ENCODE measurements at places on chromosomes 11 and 22.

DNA sequence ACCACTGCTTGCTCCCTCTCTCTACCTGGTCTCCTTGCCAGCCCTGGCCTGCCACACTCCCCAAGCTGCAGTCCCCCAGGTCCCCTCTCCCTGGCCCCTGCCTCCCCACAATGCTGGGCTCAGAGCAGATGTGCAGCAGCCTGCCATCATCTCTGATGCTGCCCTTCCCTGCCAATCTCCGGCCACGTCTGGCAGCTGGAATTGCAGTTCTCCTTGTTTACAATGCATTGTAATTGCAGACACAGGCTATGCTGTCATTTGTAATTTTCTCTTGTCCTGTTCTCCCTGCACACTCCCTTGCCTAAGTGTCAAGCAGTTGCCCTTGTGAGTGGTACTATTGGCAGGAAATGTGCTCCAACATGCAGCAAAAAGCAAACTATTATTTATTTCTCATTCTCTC is 222.3 kb downstream of the NTM start:
- no peak for DNase-seq

DNA sequence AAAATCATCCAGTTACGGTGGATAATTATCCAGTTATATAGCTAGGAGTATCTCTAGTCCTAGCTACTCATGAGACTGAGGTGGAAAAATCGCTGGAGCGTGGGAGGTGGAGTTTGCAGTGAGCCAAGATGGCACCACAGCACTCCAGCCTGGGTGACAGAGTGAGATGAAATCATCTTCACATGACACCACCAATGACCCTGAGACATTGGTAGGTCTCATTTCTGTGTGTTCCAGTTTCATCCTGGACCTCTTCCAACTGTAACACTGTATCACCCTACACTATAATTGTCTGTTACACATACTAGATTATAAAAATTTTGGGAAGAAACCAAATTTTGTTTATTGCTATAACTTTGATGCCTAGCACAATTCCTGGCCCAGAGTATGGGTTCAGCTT is 446.8 kb downstream of the TMEM135 start:
- DNase-seq = no peak

DNA sequence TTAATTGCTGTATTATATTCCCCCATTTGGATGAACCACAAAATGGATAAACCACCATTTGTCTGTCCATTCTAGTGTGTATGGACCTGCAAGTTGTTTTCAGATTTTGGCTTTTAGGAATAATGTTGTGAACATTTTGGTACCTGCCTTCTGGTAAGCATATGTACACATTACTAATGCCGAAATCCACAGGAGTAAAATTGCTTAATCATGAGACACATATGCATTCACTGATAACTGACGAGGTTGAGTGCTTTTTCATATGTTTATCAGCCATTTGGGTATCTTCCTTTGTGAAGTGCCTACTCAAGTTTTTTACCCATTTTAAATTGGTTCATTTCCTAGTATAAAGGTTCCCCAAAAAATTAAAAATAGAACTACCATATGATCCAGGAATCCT is 34.2 kb downstream of the OSBP2 start:
- DNase-seq = no peak

- no peak for DNase-seq
These were observed 11.8 kb upstream of the ACY3 start for GRCh38 chr11:67662142-67662834.

DNA sequence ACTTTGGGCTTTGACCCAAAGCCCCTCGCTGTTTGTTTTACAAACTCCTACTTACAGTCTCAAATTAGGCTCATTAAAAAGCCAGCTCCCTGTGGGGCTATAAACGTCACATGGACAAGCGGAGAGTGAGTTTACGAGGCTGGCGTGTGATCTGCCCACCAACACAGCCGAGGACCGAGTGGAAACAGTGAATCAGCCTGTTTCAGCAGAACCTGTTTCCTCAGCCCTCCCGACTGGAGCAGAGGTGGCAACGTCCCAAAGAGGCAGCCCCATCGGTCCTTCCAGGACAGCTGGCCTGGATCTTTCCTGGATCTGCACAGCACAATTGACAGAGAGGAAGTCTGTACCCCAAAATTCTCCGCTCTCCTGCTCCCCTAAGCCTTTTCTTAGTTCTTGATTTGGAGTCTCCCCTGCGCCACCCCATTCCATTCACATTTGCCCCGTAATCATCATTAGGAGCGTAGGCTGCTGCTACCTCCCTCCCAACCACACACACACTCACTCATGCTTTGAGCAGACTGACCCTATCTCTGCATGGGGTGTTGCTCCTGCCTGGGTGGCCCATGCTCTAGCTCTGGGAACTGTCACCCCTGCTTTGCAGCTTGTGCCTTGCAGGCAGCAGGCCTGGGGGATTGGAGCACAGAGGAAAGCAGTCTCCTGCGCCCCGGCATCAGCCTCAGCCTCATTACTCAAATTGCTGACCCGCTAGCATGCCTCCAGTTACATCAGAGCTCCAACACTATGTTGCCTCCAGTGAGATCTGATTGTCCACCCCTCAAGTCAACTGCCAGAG is 117.8 kb downstream of the NAT10 start:
- DNase-seq = peak; percentile 87

Measured in AG10803 (cell line).